ENCODE measurements at places on chromosomes 6 and 20. TPM values are rescaled to one million over a fixed set of nuclear protein-coding genes. Genes with fewer than 3 reads are reported as not detected.

GRCh38 chr6:137033828-137034227 lies 10.9 kb downstream of the IL20RA start:
- DNase-seq: peak; percentile 84

GRCh38 chr20:51628533-51629398 lies 86.2 kb upstream of the NFATC2 start:
- no peak for DNase-seq

DNA sequence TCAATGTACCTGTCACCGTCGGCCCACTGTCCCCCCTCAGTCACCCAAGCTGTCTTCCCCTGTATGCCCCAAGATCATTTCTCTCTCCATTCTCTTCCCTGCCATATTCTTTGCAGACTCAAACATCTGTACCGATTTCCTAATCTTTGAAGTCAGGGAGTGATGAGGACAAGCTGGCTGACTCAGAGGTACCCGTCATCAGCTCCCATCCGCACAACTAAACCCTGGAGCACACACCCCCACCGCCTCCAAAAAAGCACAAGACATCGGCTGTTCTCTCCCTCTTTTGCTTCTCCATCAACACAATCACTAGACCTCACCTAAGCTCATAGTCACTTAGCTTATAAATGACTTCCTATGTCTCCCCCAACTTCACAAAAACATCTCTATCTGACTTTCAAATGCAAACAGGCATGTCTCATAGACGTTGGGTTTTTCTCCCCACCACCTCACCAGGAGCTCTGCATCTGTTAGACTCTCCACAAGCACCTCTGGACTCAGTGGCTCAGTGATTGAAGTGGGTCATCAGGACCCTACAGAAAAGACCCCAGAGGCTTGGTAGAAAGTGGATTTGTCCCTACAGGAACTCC lies 11.5 kb upstream of the NFATC2 start:
- no peak for DNase-seq

- no peak for DNase-seq
Observed at GRCh38 chr20:51195419-51195901, 172.6 kb upstream of the KCNG1 start.

- no peak for DNase-seq
Observed at GRCh38 chr6:86707545-86708120, 229.7 kb upstream of the HTR1E start.

DNA sequence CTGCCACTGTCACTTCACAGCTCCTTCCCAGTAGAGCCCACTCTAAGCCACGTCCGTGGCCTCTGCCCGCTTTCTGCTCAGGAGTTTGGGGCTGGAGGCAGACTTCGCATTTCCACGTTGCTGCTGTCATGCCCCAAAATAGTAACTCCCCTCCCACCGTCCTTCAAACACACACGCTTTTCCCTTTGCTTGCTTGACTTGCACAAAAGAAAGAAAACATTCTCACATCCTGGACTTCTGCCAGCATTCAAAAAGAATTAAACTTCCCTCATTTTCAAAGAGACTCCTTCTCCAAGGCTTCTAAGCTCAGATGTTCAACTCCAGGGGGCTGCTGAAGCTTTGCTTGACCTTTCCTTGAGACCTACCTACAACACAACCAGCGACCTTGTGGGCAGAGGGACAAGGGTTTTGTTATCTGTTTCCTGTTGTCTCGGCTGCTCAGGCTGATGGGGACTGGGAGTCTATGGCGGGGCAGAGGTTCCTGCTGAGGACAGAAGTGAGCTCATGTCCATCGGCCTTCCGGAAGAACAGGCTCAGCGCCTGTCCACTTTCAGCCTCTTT lies 263.8 kb upstream of the FOXQ1 start:
- DNase-seq: no peak

GRCh38 chr6:152391179-152391880 lies 245.8 kb downstream of the SYNE1 start:
- DNase-seq: no peak

DNA sequence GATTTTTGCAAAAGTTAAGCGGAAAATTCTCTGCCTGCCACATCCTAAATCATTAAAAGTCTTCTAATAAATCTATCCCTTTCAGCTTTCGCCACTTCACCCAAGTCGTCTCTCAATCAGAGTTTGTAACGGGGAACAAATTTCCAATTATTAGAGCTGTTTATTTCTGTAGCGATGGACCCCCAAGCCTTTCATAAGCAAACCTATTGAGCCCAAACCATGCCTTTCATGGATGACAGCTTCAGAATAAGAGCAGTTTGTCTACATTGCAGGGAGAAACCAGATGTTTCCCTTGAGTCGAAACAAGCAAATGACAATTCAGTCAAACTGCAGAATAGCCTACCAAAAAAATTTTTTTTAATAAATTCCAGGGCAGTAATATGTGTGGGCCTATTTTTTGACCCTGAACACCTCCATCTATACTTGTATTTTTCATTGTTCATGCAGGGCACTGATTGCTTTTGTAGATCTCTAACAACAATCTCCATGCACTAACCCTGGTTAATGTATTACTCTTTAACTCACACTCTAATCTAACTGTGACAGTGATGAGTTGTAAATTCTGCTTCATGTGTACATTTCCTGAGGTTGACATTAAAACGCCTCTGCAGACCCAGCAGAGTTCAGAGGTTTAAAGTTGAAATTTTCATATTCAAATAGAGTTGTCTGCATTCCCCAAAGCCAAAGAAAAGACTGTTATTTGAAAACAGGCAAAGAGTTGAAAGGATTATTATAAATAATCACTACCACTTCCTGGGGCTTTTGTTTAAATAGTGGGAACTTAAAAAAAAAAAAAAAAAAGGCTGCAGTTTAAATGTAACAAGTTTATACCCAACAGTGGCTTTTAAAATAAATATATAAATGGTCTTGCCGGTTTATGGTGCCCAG lies 64.5 kb downstream of the ATP9A start:
- DNase-seq: no peak

DNA sequence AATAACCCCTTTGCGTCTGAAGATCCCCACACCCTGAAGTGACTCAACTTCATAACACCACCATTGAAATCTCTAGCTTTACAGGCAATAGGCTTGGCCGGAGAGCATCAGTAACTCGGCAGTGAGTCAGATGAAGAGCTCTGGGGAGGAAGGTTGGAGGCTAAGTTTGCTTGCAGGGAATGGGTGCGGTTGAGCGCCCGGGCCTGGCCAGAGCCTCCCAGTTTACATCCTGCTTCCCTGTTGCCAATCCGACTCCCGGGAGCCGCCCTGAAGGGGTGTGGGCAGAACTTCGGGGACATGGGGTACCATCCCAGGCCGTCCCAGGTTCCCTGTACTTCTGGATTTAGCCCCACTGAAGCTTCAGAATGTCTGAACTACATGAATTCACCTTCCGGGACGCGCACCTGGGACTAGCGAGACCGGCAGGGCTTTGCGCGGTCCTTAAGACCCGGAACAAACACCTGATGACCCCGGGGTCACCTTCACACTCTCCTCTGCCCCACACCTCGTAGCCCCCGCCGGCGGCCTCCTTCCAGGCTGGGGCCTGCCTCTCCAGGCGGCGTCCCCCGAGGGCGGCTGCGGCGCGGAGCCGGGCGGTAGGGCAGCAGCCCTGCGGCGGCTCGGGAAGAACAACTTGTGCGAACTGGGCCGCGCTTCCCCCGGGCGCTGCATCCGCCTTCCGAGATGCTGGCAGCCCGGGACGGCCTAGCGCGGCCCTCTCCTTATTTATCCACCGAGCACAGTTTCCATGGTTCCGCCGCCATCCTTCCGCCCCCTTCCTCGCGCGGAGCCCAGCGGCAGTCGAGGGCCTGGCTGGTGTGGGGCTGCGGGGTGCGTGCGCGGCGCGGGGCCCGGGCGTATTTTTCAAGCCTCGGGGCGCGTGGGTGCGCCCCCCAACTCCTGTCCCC lies 56.6 kb upstream of the RREB1 start:
- DNase-seq: no peak

DNA sequence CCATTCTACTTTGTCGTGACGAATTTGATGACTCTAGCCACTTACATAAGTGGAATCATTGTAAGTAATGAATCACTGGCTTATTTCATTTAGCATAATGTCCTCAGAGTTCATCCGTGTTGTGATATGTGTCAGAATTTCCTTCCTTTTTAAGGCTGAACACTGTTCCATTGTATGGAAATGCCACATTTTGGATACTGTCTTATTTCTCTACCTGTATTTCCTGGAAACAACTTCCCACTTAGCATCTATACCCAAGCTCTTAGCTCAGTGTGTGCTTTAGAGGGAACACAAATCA lies 28.8 kb upstream of the GGTLC1 start:
- DNase-seq: no peak

DNA sequence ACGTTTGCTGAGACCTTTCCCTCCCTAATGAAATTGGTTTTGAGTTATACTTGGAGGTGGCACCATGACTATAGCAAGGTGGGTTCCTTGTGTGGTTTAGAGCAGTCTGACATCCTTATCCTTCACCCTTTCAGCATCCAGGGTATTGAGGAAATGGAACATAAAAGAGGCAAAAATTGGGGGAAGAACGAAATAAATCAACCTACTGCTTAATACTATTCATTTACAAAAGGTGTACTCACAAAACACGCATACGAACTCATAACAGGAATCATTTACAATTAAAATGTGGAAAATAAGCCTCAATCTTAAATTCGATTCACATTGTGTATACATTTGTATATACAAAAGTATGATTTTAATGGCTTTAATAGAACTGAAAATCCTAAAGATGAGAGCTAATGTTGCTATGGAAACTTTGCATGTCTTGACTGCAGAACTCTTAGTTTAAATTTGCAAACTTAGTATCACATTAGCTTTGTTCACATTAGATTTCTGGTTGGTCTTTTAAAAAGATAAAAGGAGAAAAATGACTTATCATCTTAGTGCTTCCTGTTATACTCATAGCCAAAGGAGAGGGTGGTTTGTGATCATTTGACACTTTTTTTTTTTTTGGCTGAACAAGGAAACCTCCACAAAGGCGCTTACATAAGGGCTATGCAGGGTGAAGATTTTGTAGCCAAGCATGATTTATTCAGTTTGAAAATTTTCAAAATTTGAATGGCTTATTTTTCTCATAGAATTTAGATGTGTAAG lies 76.1 kb upstream of the ATXN1 start:
- DNase-seq: no peak

Gene LTA
- total RNA-seq: 3,727 TPM

Gene HLA-DQA1
- 7.8 TPM for total RNA-seq

Gene FAM83D
- 25.0 TPM for total RNA-seq

Gene NHLRC1
- total RNA-seq: 0.25 TPM

Gene TRDN
- total RNA-seq: not detected

Gene BPIFA1
- total RNA-seq: not detected

Gene BNIP5
- total RNA-seq: not detected

Gene LPIN3
- total RNA-seq: 0.21 TPM

Gene DEFB124
- total RNA-seq: not detected

Gene KHDRBS2
- 0.36 TPM for total RNA-seq

Gene CLPSL2
- total RNA-seq: not detected

Gene WFDC12
- total RNA-seq: not detected

Gene LINC00237
- not detected for total RNA-seq
